ELR (cell line): ENCODE measurements at places on chromosomes 7 and 10.

GRCh38 chr10:130377986-130378540 lies 241.9 kb downstream of the GLRX3 start:
- no peak for DNase-seq

- DNase-seq, result no peak
Measured at GRCh38 chr10:103497161-103497915, 3.8 kb downstream of the NEURL1 start.

DNA sequence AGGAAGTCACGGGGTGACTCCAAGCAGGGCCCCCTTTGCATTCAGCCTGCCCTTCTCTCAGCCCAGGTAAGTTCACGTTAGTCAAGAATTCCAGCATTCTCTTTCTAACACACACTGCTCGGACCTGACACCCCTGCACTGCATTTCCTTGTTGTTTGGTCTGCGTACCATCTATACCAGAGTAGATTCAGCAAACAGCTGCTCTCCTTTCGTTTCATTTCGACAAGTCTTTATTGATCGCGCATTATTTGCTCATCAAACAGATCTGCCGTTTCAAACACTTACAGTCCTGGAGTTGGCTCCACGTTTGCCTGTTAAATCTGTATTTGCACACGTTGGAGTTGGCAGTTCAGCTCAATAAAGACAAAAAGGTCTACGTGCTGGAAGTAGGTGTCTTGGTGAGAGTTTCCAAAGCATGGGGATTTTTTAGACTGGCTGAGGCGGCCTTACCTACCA lies 495.1 kb downstream of the RPS24 start:
- no peak for DNase-seq

GRCh38 chr7:83413831-83414230 lies 235.1 kb downstream of the SEMA3E start:
- no peak for DNase-seq

DNA sequence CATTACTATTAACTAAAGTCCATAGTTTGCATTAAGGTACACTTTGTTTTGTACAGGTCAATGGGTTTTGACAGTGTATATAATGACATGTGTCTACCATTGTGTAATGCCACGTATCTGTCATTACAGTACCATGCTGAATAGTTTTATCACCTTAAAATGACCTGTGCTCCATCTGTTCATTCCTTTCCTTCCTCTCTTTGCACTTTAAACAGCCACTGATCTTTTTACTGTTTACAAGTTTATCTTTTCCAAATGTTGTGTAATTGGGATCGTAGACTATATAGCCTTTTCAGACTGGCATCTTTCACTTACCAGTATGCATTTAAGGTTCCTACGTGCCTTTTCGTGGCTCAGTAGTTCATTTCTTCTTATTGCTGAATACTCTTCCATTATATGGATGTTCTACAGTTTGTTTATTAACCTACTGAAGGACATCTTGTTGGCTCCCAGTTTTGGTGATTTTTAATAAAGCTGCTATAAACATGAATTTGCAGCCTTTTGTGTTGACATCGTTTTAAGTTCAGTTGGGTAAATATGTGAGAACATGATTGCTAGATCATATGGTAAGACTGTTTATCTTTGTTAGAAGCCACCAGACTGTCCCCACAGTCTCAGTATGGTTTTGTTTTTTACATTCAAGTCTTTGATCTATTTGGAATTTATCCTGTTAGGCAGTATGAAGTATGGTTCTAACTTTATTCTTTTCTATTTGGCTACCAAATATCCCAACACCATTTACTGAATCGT lies 24.7 kb downstream of the STAM start:
- no peak for DNase-seq

- DNase-seq, result peak; percentile 20
Measured at GRCh38 chr10:104824380-104825006, 183.4 kb downstream of the SORCS3 start.

GRCh38 chr7:129176916-129177710 lies 11.3 kb upstream of the SMO start:
- no peak for DNase-seq

GRCh38 chr10:51106311-51106945 lies 32.1 kb downstream of the PRKG1 start:
- no peak for DNase-seq

DNA sequence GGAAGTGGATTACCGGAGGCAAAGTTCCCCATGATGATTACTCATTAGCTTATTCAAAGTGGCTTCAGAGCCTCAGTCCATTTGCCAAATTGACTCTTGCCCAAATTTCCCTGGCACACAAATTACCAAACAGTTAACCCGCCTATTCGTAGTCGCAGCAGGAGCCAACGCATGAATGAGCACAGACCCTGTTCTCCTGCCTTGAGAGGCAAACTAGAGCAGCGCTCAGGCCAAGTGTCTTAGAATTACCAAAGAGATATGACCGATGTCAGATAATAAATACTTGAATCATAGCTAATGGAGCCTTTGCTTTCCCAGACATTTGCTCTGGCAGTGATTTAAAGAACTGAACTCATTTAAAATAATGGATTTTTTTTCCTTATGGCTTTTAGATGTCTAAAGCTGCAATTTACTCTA lies 64.9 kb downstream of the CTTNBP2 start:
- DNase-seq, result no peak

GRCh38 chr10:71068861-71069271 lies 143.5 kb upstream of the UNC5B start:
- peak; percentile 26 for DNase-seq

DNA sequence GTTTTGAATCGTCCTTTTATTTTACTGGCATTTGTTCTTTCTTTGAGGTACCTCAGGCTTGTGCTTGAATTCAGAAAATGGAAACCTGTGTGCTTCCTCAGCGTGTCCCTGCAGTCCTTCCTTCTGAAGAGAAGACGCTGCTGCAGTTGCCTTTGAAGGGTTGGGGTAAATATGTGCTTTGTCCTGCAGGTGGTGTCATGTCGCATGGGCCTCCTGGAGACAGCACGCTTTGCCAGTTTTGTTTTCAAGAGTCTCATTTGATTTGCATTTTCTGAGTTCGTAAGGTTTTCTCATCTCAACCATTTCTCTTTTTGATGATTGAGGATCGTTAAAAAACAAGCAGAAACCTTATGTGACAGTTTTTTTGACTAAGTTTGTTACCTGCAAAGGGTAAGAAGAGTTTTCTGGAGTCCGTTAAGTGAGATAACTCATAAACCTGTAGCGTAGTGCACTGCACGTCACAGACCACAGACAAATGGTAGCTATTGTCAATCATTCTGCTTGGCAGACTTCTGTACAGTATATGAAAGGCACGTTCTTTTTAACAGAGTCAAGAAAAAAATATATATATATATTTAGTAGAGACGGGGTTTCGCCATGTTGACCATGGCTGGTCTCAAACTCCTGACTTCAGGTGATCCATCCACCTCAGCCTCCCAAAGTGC lies 57.0 kb downstream of the CDC123 start:
- peak; percentile 37 for DNase-seq

GRCh38 chr10:102314801-102315200 lies 69.5 kb downstream of the GBF1 start:
- DNase-seq, result no peak

DNA sequence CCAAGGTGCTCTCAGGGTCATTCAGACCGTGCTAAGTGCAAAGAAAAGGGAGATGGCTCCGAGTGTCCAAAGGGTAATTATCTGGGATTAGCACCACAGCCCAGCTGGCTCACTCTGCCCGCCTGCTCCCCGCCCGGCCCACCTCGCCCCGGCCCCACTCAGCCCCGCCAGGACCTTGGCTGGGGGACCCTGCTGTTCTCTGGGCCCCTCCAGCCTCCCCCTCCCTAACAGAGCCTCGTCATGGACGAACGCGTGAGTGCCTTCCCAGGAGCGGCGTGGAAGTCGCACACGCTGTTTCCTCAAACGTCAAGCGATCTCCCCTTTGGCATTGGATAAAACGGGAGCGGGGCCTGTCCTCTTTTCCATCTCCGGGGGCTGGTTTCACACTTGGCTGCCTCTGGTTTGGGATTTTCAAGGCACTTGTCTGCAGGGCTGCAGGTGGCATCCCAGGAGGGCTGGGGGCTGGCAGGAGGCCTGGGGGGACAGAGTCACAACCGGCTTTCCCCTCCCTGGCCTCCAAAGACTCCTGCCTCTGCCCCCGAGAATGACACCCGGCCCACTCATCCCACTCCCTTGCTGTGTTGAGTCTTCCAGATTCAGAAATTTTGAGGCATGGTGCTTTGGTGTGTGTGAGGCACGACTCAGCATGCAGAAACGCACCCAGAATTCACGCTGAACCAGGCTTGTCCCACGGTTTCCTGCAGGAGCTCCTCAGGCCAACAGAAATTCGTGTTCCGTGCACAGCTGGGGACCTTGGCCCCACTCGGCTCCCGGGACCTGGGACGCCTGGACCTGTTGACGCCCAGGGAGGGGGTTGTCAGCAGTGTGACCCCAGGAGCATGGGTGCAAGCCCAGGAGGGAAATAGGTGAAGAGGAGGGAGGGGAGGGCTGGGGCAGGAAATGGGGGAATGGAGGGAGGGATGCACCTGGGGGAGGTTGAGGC lies 110.0 kb downstream of the PDGFA start:
- DNase-seq, result no peak

DNA sequence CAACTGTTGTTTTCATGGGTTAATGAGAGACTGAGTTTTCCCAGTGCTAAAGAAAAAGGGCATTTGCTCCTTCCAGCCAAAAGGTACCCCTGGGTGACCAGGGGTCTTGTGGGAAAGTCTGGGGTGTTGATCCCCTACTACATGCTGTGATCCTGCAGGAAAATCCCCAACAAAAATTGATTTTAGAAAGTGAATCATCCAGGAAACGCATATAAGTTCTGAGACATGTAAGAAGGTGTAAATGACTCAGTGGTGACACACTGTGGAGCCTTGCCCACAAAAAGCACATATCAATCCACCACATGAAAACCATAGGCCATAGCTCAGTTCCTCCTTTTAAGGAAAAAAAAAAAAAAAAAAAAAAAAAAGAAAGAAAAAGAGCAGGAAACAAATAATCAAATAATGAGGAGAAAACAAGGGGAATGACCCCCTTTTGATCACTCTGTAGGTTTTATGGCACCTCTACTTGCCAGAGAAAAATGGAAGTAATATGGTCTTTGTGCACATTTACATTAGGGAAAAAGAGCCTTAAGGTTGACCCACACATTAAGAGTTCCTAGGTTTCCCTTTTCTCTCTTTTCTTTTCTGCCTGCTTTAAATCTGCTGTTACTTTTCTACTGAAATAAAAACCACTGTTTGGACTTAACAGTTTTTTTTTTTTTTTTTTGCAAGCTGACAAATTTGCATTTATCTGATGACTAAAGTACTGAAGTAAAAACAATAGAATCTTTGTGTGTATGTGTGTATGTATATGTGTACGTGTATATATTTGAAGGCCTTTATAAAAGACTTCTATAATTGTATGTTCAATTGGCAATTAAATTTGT lies 386.0 kb downstream of the KIF20B start:
- peak; percentile 59 for DNase-seq
